Fibroblast of skin of back (primary cell): ENCODE measurements at places on chromosomes 7 and 10.
A peak's percentile ranks its signal among the peaks of the same experiment; 100 is the strongest.

- peak; percentile 22 for DNase-seq
These were observed 166.0 kb downstream of the TSPAN12 start for GRCh38 chr7:120691915-120692314.

GRCh38 chr7:157427811-157428553 lies 91.2 kb downstream of the DNAJB6 start:
- no peak for DNase-seq

- DNase-seq, result no peak
These were observed 49.0 kb downstream of the FOXL3 start for GRCh38 chr7:339062-339342.

DNA sequence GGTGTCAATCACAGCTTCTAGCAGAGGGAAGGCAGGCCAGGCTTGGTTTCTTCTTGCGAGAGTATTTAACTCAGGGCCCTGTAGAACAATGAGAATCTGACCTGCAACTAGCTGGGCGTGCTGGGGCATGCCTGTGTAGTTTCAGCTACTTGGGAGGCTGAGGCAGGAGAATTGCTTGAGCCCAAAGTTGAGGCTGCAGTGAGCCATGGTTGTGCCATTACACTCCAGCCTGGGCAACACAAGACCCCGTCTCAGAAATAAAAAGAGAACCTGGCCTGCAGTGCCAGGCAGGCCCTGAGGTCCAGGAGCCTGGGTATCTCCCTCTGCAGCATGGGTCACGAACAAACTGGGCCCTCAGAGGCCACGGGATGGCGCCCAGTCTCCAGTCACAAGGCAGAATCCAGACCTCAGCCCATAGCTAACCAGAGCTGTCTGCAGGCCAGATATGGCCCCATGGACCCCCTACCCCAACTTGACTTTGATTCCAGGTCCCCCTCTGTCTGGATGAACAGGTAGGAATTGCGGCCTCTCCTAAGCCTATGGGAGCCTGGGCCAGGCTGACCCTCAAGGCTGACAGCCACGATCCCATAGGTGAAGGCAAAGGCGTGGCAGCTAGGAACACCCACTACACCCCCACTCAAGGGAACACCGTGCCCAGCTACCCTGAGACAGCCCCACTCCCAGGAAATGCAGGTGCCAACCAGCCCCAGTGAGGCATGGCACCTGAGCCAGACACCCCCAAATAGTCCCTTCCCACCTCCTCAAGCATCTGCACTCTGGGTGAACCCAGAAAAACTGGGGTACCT lies 102.7 kb upstream of the TNRC18 start:
- peak; percentile 63 for DNase-seq

DNA sequence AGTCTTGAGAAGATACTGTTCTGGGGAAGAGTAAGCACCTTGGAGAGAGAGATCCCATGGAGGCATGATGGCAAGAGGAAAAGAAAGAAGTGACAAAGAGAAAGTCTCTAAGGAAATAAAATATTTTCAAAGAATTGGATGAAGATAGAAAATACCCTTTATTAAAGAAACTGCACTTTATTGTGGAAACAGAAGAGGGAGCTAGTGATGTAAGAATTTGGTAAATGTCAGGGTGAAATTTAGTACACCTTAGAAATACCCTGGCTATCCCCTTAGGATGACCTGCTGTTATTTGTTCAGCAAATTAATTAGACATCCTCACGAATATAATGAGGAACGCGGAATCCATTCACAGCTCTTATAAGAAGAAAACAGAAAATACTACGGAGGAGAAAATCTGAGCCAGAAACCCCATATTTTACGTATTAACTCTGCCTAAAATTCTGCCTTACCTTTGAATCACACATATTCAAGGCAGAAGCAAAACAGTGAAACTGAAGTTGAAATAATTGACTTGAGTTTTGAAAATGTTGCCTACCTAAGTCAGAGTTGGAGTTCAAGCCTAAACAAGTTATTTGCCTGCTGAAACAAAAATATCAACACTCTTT lies 90.7 kb downstream of the TFPI2 start:
- peak; percentile 24 for DNase-seq

DNA sequence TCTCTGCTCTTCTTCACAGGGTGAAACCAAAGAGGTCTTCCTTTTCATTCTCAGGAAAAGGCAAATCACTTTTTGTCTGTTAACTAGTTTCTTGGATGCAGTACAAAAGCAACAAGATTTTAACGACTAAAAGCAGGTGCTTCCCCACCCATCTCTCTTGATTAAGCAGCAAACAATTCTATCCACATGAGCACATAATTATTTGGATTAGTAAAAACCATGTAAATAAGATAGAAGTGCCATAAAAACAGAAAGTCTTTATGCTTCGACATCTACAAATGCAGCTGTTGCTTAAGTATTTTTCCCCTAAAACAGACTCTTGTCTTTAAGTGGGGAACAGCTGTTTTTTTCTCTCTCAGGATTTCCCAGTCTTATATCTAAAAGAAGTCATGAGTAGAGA lies 37.4 kb downstream of the USP54 start:
- no peak for DNase-seq
